ENCODE measurements at places on chromosomes 12 and 14.

GRCh38 chr14:102194856-102195255 lies 55.2 kb downstream of the WDR20 start:
- DNase-seq, result no peak

- no peak for DNase-seq
Measured at GRCh38 chr14:85987292-85987691, 457.3 kb downstream of the FLRT2 start.

- DNase-seq, result no peak
Measured at GRCh38 chr14:92646952-92647796, 101.3 kb downstream of the LGMN start.

DNA sequence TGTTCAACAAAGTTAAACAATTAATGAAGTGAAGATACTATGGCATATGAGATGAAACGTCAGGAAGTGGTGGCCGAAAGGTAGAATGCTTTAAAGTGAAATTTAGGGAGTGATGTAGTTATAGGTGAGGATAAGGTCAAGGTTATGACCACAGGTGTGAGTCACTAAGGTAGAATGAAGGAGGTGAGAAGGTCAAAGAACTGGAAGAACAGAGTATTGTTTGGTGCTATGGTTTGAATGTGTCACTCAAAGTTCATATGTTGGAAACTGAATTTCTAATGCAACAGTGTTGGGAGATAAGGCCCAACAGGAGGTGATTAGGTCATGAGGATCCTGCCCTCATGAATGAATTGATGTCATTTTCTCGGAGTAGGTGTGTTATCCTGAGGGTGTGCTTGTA lies 293.6 kb downstream of the NELL2 start:
- no peak for DNase-seq

GRCh38 chr14:32761381-32761968 lies 177.2 kb upstream of the NPAS3 start:
- no peak for DNase-seq

DNA sequence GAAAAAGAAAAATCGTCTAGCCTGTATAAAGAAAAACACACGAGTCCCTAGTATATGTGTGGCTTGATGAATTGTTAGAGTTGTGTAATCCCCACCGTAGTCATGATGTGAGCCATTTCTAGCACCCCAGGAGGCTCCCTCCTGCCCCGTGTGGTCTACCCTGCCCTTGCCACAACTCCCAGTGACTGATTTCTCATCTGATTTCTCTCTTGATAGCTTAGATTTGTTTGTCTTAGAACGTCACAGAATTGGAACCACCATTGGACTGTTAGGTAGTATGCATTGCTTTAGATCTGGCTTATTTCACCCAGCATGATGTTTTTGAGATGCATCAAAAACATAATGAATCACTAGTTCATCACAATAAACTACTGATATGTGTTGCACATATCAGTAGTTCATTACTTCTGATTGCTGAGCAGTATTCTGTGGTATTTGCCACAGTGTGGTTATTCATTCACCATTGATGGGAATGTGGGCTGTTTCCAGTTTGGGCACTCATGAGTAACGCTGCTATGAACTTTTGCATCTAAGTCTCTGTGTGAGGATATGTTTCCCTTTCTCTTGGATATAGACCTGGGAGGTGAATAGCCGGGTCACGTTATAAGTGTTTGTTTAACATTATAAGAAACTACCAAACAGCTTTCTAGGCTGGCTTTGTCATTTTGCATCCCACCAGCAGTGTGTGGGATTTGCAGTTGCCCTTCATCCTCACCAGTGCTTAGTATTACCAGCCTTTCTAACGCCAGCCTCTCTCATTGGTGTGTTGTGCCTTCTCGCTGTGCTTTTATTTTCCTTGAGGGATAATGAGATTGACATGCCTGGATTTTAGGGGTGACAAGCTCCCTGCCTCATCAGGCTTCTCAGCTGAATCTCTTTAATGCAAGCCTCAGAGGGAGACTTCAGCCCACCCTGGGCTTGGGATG lies 31.9 kb upstream of the NCOR2 start:
- DNase-seq, result no peak

DNA sequence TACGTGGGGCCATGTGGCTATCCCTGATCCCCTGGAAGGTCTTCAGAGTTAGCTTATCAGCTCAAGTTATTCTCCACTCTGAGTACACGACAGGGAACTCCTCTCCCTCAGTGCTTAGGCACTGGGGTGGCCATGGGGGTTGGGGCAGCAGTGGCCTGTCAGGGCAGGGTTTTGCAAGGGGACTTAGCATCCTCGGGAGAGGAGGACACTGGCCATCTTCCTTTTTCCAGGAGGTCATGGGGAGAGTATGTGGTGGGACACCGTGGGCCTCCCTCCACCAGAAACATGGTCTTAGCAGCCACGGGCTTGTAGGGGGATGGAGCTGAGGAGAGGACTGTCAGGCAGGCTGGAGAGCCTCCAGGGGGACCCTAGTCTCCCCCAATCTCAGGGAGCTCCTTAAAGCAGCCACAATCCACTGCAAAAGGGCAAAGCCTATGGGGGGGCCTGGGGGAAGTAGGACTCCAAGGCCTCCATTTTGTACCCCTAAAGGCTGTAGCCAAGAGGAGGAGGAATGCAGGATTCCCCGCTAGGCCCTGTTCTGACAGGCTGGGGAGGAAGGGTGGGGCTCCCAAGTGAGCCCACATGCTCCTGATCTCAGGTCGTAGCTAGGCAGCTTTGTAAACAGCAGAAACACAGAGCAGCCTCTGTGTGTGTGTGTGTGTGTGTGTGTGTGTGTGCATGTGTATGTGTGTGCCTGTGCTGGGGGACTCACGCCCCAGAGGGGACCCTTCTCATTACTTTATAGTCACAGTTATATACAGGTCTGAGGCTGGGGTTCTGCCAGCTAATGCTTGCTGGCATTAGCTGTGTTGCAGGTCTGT lies 36.6 kb downstream of the KRT80 start:
- no peak for DNase-seq

DNA sequence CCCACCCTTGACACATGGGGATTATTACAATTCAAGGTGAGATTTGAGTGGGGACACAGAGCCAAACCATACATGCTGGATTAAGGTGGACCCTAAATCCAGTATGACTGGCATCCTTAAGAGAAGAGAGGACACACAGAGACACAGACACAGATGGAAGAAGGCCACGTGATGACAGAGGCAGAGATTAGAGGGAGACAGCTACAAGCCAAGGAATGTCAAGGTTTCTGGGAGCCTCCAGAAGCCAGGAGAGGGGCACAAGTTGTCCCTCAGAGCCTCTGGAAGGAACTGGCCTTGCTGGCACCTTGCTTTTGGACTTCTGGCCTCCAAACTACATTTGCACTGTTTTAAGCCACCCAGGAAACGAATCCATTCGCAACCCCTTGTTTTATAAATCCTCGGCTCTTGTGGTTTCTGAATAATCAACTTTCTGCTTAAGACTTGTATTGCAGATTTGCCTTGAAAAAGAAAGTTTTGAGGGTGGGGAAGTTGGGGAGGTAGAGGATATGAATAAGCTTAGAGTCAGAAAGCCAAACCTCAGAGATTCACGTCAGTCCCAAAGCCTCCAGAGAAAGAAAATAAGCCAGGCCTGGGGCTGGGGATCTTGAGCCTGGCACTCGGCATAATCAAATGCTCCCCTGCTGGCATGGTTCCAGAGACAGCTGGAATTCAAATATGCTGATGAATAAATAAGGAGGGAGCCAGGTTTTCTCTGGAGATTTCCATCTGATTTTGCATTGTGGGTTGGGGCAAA lies 224.2 kb upstream of the PWP1 start:
- DNase-seq, result peak; percentile 19

DNA sequence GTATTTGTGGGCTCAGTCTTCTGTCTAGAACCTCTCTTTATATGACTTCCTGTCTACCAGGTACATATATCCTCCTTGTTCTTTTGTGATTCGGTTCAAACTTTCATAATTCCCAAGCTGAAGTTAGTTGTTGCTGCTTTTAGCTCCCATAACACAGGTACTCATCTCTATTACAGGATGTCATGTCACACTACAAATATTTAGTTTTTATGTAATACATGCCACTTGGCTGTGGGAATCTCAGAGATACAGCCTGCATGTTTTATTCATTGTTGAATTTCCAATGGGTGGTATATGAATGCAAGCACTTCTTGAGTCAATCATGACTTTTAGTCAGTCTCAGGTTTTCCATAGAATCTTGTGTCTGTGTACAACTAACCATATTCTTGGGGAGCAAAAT lies 122.7 kb downstream of the SINHCAF start:
- DNase-seq, result no peak

Measured in NCI-H510A treated with DMSO at 0.1 percent for 48 hours (cell line).